Breast epithelium (tissue), 4 donors: ENCODE measurements at places on chromosomes 11 and 22. TPM values are rescaled to one million over a fixed set of nuclear protein-coding genes. Genes with fewer than 3 reads are reported as not detected.

The ARVCF gene
- total RNA-seq: 13.0 TPM

The FAM76B gene
- total RNA-seq: 42.1 TPM

The GDPD4 gene
- not detected for total RNA-seq

The GRAP2 gene
- total RNA-seq: 8.0 TPM

The CDC42EP2 gene
- 13.4 TPM for total RNA-seq

The FOSL1 gene
- total RNA-seq: 17.0 TPM

The GALNT18 gene
- total RNA-seq: 16.4 TPM

The CEP126 gene
- 9.1 TPM for total RNA-seq

The PPARA gene
- 31.0 TPM for total RNA-seq

The C11orf21 gene
- total RNA-seq: 1.0 TPM

The ARHGAP20 gene
- total RNA-seq: 5.4 TPM

The OR8A1 gene
- not detected for total RNA-seq

The GAL3ST1 gene
- 1.3 TPM for total RNA-seq

The TYR gene
- total RNA-seq: not detected

The TRPC6 gene
- total RNA-seq: 4.3 TPM

The TEX12 gene
- 1.3 TPM for total RNA-seq

The SIAE gene
- total RNA-seq: 14.9 TPM

The CHRDL2 gene
- total RNA-seq: not detected

The SCGB2A2 gene
- 1.4 TPM for total RNA-seq

The TLCD5 gene
- total RNA-seq: 2.9 TPM

The WNT7B gene
- 2.9 TPM for total RNA-seq

The KMT5B gene
- total RNA-seq: 35.2 TPM

The RBMXL2 gene
- not detected for total RNA-seq

The MMP27 gene
- total RNA-seq: not detected

The OR5B2 gene
- not detected for total RNA-seq

The RPLP2 gene
- total RNA-seq: 1,665 TPM

The MMP8 gene
- total RNA-seq: 2.3 TPM

The HBB gene
- total RNA-seq: 334 TPM

The HMOX1 gene
- 38.6 TPM for total RNA-seq

The OR51E2 gene
- total RNA-seq: not detected

The OR52A1 gene
- total RNA-seq: not detected

The NCF4 gene
- total RNA-seq: 13.4 TPM

The LPXN gene
- total RNA-seq: 9.2 TPM

The PARVA gene
- 109 TPM for total RNA-seq

The ALDH3B1 gene
- total RNA-seq: 20.6 TPM

The TEX54 gene
- 1.6 TPM for total RNA-seq

The KRTAP5-4 gene
- not detected for total RNA-seq

The ACR gene
- 0.80 TPM for total RNA-seq

The KIF18A gene
- total RNA-seq: 0.32 TPM

The XRRA1 gene
- 18.4 TPM for total RNA-seq

The USH1C gene
- not detected for total RNA-seq

The PRR5L gene
- total RNA-seq: 5.6 TPM

The SLC25A18 gene
- total RNA-seq: 18.7 TPM
